Choroid plexus epithelial cell (primary cell): ENCODE measurements at places on chromosomes 7 and 10.

DNA sequence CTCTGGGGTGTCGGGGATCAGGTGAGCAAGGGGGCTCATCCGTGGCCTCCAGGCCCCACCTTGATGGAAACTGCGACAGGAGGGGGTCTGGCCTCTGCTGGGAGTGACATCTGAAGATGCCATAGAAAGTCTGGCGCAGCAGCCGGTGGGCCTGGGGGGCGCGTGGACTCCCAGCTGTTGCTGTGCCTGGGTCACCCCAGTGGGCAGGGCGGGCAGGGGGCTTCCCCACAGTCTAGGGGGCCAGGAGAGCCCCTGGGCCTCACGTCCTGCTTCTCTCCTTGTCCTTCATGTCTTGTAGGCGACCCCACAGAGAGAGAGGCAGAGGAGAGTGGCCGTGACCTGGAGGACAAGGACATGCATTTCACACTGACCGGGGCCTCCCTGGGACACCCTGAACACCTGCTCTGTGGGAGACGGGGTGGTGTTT is 450.5 kb downstream of the DNAJB6 start:
- DNase-seq = no peak

DNA sequence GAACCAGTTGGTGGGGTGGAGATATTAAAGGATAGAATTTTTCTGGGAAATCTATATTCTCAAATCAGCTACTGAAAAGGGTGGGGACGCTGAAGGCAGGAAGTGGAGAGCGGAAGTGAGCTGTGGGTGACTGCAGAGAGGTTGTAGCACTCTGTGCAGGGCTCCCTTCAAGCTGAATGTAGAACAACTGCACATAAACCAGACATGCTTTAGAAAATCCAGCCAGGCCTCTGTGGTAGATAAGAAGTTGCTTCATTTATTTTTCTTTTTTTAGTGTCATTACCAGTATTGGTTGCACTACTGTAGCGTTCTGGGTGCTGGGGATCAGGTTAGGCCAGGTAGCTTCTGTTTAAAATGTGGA is 127.8 kb downstream of the CELF2 start:
- DNase-seq = peak; percentile 7

DNA sequence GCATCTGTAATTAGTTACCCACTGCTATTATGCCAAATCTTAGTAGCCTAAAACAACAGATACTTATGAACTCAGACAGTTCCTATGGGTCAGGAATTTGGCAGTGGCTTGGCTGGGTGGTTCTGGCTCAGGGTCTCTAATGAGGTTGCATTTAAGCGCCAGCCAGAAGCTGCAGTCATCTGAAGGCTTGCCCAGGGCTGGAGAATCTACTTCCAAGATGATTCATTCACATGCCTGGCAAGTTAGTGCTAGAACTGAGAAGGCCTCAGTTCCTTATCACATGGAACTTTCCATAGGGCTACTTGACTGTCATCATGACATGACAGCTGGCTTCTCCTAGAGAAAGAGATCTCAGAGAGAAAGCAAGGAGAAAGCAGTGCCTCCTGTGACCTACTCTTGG is 121.3 kb downstream of the AVL9 start:
- peak; percentile 65 for DNase-seq

DNA sequence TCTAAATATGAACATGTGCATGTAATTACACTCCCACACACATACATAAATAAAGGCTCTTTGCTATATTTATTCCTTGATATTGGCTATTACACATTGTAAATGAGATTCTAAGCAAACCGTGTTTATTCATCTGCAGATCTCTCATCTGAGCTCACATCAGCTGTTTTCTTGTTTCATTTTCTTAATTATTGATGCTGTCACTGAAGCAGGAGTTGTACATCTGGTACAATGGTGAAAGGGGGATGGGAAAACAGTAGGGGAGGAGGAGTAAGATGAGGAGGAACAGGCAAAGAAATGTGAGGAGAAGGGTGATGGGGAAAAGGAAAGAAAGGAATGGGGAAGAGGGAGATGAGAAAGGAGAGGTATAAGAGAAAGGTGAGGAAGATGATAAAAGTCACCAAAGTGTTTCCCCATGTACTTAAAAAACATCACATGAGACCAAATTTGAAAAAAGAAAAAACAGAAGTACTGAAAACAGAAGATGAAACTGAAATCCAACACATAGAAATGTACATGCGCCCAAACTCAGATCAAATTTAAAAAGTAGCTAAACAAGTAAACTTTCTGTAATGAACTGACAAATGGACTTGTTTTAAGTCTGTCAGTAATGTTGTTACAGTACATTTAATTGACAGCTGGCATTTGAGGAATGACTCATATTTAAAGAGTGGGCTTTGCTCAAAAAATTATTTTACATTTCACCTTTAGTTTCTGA is 472.2 kb downstream of the ARL4A start:
- DNase-seq = no peak

GRCh38 chr7:63071920-63072319 is 926.7 kb upstream of the ZNF722 start:
- DNase-seq = no peak

DNA sequence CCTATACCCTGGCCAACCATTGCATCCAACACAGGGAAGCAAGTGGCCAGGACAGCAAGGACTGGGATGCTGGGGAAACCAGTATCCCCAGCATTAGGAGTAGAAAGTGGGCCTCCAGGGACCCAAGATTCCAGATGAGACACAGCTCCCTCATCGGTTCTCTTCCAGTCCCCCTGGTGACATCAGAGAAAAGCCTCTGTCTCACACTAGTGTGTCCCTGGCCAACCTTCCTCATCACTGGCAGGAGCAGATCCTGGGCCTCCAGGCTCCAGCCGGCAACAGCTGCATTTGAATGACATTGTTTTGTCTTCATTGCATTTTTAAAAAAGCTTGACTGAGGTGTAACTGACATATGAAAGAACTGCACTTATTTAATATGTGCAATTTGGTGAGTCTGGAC is 177.3 kb upstream of the LYZL2 start:
- DNase-seq = no peak

DNA sequence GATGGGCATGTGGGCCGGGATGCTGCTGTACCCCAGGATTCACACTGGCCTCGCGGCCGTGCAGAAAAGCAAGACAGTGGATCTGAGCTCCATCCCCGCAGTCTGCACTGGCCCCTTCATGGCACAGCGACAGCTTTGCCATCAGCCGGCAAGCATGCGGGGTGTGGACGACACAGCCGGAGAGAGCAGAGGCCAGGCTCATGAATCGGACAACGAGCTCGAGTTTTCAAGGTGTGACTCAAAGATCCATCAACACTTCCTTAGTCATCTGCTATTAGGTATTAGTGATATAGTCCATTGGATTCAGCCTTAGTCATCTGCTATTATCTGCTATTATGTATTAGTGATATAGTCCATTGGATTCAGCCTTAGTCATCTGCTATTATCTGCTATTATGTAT is 254.7 kb downstream of the KLF6 start:
- DNase-seq = no peak

DNA sequence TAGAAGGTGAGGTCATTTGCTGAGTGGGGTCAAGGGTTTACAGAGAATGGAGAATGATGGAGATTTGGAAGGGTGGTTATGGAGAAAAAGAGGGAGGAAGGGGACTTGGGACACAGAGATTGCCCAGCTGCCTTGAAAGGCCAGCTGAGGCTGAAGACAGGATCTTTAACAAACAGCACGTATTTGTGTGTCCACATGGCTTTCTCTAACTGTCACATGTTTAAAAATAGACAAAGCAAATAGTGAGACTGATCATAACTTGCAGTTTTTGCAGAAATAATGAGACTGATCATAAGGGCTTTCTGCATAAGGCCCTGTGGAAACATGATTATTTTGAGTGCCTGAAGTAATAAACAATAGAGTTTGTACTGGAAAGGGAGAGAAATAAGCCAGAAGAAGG is 212.7 kb downstream of the HDAC9 start:
- DNase-seq = no peak

GRCh38 chr7:26156451-26157420 is 4.7 kb downstream of the NFE2L3 start:
- DNase-seq = peak; percentile 97

GRCh38 chr10:15719899-15720634 is at the start of gene ITGA8:
ITGA8 (minus strand) TSS chr10:15719922; CDS start chr10:15719771, 151 bp downstream.
- DNase-seq = peak; percentile 47

DNA sequence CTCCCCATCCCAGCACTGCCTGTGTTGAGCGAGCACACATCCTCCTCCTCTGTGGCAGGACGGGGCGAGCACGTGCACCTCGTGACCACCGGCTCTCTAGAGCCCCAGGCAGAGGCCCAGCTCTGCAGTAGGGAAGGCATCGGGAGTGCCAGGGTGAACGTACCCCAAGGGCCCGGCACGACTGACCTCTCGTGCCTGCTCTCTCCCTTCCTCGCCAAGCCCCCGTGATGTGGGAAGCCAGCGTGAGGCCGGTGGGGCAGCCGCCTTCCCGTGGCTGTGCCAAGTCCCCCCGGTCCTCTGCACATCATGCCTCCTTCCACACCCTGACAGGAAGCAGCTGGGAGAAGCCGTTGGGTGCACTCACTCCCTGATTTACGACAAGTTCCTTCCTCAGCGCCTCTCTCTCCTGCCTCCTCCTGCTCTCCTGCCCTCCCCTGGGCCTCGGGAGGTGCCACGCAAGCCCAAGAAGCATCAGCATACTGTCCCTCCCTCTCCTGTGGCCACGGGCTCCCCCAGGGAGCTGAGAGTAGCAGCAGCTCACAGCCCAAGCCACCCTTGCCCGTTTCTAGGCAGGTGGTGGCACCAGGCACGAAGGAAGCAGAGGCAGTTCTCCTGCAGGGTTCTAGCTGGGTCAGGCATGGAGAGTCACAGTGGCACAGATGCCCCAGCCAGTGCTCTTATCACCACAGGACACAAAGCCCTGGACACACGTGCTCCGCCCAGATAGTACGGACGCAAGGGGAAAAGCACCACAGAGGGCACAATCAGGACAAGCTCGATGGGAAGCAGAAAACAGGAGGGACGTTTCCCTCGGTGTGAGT is 47.0 kb downstream of the AMZ1 start:
- no peak for DNase-seq

DNA sequence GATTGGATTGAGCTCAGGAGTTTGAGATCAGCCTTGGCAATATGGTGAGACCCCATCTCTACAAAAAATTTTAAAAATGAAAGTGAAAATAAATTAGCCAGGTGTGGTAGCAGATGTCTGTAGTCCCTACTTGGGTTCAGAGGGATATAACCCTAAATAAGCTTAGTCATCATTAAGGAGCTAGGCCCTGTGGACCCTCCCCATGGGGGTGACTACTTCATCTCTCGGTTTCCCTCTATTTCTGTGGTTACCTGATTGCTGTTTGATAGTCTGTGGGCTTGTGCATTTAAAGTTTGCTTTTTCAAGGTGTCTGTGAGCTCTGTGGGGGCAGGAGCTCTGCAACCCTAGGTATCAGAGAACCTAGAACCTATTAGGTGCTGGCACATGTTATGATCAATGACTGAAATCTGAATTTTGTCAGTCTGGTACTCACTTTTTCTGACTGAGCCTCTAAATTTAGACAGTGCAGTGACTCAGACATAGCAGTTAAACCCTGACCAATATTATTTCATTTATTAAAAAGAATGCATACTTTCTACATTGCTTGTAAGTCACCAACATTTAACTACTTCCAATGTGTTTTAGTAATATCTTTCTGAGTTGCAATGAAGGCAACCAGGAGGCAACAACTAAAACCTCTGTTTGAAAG is 8.1 kb upstream of the CUZD1 start:
- DNase-seq = peak; percentile 43

GRCh38 chr7:95630702-95631458 is 34.6 kb upstream of the PDK4 start:
- peak; percentile 65 for DNase-seq

DNA sequence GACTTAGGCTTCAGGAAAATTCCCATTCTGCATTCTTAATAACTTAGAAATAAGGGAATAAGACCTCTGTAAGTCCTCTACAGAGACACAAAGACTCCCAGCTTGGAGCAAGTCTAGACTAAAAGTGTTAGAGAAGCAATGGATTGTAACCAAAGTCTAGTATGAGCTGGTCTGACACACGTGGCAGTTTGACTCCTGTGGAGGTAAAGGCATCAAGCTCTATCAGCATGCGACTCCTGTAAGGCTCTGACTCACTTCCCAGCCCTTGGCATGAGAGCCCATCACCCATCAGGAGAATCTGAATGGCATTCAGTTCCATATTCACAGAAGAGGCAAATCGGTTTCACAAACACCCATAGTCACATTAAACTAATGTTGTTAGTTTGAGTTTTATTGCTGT is 4.4 kb upstream of the VSTM4 start:
- DNase-seq = peak; percentile 20

GRCh38 chr10:86770412-86770960 is 14.1 kb downstream of the BMPR1A start:
- DNase-seq = peak; percentile 12

GRCh38 chr7:51249991-51250390 is 66.6 kb downstream of the COBL start:
- DNase-seq = no peak

GRCh38 chr7:73557108-73557396 is 438 bp downstream of the BCL7B start:
- DNase-seq = peak; percentile 92

GRCh38 chr10:21509341-21510240 is 15.9 kb downstream of the SKIDA1 start:
- no peak for DNase-seq

DNA sequence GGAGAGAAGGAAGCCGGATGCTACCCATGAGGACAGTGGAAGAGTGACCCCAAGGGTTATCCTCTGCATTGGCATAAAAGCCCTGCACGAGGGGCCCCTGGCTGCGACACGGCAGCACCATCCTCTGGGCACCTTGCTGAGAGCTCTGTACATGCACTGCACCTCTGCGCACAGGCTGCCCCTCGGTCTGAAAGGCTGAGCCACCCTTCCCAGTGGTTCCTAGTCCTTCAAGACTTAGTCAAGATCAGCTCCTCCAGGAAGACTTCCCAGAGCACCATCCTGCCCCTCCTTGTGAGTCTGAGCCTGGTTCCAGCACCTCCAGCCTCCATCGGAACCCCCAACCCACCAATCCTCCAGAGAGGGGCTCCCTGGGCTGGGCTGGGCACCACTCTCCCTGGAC is 37.9 kb upstream of the CNPY1 start:
- DNase-seq = no peak

DNA sequence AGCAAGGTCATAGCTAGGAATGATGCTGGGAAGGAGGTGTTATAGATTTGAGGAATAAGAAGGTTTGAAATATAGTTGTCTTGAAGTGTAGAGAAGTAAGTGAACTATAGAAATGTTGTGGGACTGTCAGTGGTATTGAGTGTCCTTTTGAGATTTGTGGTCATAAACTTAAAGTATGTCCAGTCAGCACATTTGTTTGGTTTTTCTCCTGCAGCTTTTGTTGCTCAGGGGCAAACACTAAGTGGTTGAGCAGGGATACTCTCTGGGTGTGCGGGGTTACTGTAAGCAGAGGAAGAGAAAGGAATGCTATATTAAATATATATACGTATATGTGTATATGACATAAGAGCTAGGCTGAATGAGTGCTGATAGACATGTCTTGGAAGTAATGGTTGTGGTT is 67.1 kb downstream of the HECTD2 start:
- DNase-seq = no peak

- DNase-seq = no peak
Measured at GRCh38 chr10:120475844-120476791, 19.1 kb downstream of the PLPP4 start.

GRCh38 chr10:110700947-110701616 is 56.9 kb downstream of the RBM20 start:
- no peak for DNase-seq

- peak; percentile 63 for DNase-seq
Measured at GRCh38 chr10:12564173-12564572, 214.8 kb downstream of the CAMK1D start.

GRCh38 chr10:50552308-50552707 is 71.4 kb downstream of the SGMS1 start:
- peak; percentile 93 for DNase-seq
